ENCODE measurements at places on chromosomes 7 and 10.

DNA sequence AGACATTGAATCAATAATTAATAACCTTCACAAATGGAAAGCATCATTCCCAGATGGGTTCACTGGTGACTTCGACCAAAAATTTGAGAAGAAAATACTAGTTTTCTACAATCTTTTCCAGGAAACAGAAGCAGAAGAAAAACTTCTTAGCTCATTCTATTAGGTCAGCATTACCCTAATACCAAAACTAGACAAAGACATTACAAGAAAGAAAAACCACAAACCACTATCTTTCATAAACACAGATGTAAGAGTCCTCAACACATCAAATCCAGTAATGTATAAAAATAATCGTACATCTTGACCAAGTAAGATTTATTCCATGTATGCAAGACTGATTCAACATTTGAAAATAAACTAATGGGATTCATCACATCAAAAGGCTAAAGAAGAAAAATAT is 64.0 kb upstream of the CDK1 start:
- DNase-seq, result no peak

GRCh38 chr7:115734641-115735040 is 295.9 kb downstream of the TFEC start:
- no peak for DNase-seq

- no peak for DNase-seq
Measured at GRCh38 chr10:112844681-112845544, 105.1 kb upstream of the TCF7L2 start.

DNA sequence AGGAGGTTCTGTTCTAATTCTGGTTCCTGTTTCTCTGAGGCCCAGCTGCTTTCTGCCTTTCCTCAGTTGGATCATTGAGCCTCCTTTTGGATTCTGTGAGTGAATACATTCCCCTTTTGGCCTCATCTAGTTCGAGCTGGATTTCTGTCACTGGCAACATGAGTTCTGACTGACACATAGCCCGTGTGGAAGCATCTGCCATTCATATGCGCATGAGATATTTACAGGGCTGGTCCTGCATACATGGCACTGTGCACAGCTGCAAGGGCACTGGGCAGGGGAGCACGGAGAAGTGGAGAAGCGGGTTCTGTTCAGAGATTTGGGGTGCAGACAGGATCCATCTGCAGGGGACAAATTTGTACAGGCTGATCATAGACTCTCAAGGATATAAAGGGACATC is 352.8 kb downstream of the RPS24 start:
- no peak for DNase-seq

GRCh38 chr10:49664842-49665355 is 14.6 kb upstream of the C10orf53 start:
- no peak for DNase-seq

DNA sequence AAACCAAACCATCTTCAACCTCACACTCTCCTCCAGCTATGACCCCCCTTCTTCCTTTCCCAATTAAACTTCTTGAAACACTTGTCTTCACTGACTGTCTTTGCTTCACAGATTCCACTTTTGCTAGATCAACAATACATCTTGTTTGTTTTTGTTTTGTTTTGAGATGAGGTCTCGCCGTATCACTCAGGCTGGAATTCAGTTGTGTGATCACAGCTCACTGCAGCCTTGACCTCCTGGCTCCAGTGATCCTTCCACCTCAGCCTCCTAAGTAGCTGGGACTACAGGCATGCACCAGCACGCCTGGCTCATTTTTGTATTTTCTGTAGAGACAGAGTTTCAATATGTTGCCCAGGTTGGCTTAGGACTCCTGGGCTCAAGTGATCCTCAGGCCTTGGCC is 59.7 kb downstream of the HIP1 start:
- DNase-seq, result no peak

GRCh38 chr7:84228526-84228925 is 33.9 kb upstream of the SEMA3A start:
- no peak for DNase-seq
